Fibroblast of skin of abdomen (primary cell): ENCODE measurements at places on chromosomes 2 and 18.

DNA sequence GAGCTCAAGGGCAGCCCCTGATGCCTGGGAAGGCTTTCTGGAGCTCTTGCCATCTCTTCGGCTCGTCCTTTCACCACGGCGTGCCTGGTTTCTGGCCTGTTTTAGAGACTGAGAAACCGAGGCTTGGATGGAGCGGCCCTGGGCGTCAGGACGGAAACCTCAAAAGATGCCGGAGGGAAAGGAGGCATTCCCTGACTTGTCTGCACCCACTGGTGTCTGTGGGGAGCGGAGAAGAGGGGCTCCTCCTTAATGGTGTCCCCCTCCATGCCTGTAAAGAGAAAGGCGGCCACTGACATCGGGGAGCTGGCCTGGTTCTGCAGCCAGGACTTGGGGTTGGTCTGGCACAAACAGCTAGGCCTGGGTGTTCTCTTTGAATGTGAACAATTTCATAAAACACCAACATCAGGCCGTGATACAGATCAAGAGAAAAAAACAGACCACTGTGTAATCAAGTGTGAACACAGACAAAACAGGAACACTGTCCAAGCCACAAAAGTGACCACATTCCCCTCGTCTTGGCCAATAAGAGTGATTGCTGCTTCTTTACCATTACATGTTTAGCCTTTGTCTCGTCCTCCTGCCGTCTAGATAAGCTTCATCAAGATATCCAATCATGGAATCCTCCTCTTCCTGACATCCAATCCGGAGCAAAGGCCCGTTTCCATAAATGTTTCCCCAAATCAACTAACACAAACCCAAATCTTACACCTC lies 633 bp upstream of the ILKAP start:
- DNase-seq = no peak

GRCh38 chr2:205535001-205535400 lies 147.3 kb upstream of the NRP2 start:
- DNase-seq = no peak

- DNase-seq = no peak
These were observed 50.6 kb upstream of the SPRED2 start for GRCh38 chr2:65482971-65483370.

DNA sequence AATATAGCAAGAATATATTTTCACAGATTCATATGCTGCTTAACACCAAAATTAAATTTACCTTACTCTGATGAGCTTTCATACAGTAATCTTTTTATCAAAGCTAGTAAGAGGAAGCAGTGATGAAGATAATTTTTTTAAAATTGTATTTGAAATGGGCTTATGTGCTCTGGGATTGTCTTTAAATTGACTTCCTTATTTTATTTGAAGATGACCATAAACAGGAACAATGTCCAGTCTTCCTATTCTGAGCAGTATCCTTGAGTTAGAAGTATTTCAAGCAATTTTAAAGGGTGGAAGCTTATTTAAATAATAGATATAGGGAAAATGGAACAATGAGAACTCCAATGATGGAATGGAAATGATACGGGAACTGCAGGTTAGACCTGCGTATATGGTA lies 211.6 kb downstream of the MCFD2 start:
- no peak for DNase-seq

DNA sequence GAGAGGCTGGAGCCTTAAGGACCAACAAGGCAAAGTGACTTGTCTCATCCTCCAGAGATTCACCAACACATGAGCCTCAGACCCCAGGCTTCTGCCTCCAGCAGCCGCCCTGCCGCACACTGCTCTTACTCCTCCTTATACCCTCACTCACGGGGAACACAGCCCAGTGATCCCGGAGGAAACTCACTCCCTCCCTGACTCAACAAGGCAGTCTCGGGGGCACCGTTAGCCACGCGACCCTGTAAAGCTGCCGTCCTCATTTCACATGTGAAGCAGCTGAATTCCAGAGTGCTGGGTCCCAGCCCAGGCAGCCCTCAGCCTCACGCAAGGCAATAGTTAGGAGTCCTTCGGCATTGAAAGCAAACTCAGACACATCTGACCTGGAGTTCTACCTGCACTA lies 129.7 kb downstream of the TPO start:
- DNase-seq = no peak

GRCh38 chr18:53753601-53754000 lies 470.9 kb downstream of the MBD2 start:
- DNase-seq = no peak

GRCh38 chr2:187105218-187105617 lies 256.2 kb upstream of the ZSWIM2 start:
- no peak for DNase-seq

- no peak for DNase-seq
These were observed 1442.6 kb downstream of the SUCLG1 start for GRCh38 chr2:83016343-83017110.

GRCh38 chr2:9661261-9661660 lies 30.5 kb upstream of the YWHAQ start:
- DNase-seq = no peak

GRCh38 chr2:85173909-85174308 lies 40.7 kb downstream of the TCF7L1 start:
- peak; percentile 23 for DNase-seq

GRCh38 chr18:62587689-62588088 lies 64.9 kb downstream of the ZCCHC2 start:
- no peak for DNase-seq

DNA sequence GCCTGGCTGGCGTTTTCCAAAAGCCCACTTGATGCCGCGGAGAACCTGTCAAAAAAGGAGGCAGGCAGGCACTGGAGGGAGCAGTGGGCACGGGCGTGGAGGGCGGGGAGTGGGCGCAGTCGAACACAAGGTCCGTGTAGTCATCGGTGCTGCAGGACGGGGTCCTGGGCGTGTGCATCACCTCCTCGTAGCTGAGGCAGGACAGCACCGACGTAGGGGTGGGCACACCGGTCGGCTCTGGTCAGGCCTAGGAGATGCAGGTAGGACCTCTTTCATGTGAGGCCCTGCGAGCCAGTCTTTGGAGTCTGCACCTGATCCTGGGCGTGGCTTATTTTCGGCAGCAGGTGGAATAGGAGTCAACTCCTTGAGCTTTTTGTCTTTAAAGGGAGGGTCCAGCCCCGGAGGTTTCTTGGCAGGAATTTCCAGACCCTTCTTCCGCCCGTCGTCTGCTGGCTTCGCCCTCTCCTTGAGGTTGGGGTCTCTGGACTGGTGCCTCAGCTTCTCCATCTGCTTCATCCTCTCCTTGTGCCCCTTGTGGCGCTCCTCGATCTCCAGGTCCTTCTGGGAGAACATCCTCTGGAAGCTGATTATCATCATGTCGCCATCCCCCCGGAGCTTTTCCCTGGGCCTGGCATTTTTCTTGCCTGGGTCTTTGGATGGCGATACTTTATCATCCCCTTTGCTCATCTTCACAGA lies 892.5 kb upstream of the LRRTM1 start:
- no peak for DNase-seq

DNA sequence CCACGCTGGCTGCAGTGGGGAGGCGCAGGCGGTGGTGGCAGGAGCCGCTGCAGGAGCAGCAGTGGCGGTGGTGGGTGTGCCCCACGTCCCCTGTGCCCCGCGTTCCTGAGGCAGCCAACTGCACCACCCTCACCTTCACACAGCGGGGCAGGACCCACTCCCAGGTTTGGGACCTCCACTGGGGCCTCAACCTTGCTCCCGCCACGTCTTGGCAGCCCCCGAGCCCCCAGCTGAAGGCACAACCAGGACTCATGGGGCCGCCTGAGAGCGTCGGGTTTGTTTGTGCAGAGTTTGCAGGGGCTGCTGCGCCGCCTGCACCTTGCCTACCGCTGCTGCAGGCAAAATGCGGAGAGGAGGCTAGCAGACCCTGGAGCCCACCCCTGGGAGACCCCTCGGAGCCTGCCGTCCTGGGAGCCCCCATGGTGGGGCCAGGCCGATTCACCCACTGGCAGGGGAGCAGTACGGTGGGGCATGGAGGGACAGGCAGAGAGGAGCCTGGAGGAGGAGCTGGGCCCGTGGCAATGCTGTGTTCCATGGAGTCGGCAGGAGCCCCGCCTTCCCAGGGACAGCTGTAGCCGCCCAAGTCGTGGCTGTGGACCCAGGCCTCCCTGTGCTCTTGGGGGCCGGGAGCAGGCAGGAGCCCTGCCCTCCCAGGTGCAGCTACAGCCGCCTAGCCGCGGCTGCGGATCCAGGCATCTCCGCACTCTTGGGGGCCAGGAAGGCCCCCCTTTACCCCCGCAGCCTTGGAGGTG lies 14.7 kb upstream of the EML6 start:
- no peak for DNase-seq

DNA sequence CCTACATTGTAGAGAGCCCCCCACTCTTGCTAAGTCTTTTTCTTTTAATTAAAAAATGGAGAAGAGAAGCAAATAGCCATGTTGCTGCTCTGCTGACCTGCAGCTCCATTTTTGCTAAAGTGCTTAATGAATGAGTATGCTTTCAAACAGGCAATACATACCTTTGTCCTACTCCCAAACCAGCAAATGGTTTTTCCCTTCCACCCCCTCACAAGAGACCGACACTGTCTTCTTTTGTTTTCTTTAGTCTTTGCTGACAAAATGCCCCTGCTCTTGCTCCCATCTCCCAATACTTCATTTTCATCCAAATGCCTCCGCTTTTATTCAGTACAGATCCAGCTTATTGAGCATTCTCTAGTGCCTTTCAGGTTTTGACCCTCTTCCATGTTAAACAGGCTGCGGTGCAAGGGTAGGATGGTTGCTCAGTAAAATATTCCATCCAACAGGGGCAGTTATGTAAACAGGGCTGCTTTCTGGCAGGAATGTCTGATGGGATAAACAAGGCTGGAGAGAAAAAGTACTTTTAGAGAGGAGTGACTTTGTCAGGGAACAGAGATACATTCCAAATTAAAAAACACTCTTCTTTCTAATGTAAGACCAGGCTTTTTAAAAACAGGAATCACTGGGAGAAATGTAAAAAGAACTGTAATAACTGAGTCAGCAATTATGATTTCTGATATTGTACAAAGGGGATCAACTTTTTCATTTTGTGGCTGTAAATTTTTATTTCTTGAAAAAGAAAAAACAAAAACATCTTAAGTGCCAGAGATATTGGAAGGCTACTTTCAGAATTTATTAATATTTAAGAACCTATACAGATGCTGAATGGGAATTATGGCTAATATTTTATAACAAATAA lies 136.8 kb downstream of the MEP1B start:
- DNase-seq = no peak

DNA sequence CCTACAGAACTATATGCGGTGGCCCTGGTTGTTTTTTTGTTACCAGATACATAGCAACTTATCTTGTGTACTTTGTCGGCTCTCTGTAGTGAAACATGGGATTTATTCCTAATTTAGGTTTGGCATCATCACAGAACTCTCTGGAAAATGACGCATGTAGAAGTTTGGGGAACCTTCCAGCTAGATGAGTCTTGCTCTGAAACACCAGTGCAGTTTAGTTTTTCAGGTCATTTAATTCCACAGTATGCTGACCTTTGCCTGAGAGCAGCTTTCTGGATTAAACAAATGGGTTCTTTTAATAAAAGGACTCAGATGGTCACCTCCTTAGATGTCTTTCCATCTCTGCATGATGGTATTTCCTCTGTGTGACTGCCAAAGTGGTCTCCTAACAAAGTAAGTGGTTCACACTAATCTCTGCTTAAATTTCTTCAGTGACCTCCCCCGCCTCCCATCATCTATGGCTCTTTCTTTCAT lies 39.9 kb downstream of the MYO3B start:
- no peak for DNase-seq

GRCh38 chr2:159076241-159076640 lies 107.8 kb downstream of the TANC1 start:
- DNase-seq = peak; percentile 74

DNA sequence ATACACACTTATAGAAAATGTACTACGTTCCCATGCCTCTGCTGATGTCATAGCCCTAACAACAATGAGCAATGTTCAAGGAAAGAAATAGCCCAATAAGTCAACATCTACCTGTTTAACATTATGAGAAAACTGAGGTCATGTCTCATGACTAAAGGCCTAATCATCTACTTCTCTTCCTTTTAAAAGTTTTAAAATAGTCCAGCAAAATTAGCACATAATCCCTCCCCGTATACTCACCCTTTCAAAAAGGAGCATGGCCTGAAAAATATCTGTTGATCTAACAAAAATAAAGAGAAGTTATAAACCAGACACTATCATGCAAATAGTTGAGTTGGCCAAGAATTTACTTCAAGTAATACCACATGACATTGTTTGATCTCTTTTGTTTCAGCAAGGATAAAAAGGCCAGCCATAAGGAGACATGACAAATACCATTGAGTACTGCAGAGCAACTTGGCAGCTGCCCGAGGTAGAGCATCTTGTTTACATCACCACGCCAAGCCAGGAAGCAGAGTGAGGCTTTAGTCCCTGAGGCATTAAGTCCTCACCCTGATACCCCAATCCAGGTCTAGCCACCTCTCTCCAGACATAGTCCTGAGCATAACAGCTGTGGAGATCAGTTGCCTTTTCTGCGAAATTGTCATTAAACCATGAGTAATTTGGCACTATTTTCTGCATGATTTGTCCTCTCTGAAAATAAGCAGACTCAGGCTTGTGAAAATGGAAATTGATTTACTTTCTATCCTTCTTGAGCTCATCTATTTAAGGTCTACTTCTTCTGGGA lies 137.4 kb upstream of the ETAA1 start:
- DNase-seq = peak; percentile 91

GRCh38 chr2:99507937-99508818 lies 18.4 kb upstream of the REV1 start:
- DNase-seq = no peak

DNA sequence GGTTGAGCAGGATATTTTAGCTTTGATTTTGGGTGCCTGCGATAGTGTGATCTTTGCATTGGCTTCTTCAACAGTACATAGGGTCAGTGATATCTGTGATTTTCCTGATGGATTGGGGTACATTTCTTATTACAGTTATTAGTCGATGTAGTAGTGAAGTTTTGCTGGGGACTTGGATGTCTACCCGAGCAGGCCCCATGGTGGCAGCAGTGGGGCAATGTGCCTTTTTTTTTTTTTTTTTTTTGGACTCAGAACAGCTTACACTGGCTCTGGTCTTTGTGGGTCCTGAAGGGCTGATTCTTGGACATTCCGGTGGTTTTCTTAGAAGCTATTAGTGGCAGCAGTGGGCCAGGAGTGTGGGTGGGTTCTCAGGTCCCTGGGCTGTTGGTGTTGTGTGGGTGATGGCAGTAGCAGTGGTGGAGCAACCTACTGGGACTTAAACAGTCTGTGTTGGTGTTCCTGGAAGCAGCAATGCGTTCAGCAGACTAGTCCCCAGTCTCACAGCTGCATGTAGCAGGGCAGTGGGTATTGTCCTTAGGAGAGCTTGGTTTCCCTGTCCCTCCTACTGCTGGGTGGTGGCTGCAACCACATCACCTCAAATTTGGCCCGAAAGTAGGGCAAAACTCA lies 53.7 kb upstream of the SLC4A10 start:
- DNase-seq = no peak

DNA sequence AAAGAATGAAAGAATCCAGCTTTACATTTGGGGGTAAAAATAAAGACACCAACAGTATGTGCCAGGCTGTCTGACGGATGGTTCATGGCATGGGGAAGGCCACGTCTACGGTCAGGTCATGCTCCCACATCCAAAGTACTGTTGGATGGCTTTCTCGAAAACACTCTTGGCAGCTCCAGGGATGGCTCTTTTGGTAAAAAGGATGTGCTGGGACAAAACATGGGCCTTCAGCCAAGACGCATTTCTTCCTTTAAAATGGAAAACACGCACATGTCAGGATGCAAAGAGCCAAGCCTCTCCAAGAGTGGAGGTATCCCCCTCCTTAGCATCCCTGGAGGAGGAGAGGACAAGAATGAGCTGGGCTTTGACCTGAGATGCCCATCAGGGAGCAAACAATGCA lies 376.5 kb upstream of the KLHL29 start:
- DNase-seq = no peak

GRCh38 chr2:236352761-236353593 lies 88.8 kb upstream of the ASB18 start:
- peak; percentile 28 for DNase-seq
